ENCODE measurements at places on chromosomes 2 and 18. TPM values are rescaled to one million over a fixed set of nuclear protein-coding genes. Genes with fewer than 3 reads are reported as not detected.

The NEB gene
- total RNA-seq: 0.90 TPM

The ASB3 gene
- 13.4 TPM for total RNA-seq

The PPP3R1 gene
- total RNA-seq: 26.5 TPM

- no peak for DNase-seq
Measured at GRCh38 chr2:1557467-1557820, 144.2 kb downstream of the TPO start.

The ASB18 gene
- 0.38 TPM for total RNA-seq

GRCh38 chr2:36539631-36540030 lies 58.3 kb downstream of the FEZ2 start:
- peak; percentile 56 for DNase-seq

DNA sequence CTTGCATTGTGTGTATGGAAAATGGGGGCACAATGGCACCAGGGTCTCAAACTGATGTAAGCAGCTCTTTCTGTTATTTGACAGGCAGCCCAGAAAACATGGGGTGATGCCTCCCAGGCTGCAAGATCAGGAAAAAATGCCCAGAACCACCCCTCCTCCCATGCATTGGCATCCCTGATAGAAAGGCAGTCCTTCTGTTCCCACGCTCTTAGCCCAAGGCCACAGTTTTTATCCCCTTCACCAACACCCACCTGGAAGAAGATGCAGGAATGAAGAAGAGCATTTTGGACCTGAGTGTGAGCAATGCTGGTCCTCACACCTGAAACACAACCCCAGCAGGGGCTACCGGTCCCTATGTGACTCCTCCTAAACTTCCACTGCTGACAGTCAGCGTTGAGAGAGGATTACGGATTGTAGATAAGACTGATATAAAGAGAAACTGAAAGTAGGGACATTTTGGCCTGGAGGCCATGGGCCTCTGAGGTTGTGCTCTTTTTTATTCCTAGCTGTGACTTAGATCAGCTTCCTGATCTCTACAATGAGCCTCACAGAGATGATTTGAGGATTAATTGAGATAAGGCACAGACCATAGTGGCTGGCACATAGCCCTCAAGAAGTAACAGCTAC lies 386.0 kb upstream of the ATP5MC3 start:
- DNase-seq: no peak

DNA sequence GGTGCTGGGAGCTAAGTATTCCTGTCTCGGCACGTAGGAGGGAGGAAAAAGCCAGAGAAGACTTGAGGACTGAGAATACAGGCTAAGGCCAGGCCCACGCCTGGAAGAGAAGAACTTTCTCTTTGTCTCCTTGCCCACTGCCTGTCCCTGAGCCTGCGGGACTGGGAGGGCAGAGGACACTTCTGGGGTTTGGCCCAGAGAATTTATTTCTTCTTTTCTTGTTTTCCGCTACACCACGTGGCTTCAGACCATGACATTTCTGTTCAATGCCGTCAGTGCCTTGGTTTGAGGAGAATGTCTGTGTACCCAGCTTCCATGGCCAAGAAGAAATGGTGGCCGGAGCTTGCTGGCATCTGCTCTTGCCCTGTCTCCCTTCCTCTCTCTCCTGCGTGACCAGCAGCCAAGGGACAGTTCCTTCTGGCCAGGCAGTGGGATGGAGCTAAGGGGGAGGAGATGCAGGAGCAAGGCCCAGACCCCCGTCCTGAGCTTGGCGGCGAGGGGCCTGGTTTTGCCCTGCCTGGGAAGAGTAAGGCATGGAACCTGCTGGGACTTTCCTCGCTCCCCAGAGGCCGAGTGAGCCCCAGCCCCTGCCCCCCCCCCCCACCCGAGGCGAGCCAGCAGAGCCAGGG lies 140.3 kb downstream of the KLHL29 start:
- no peak for DNase-seq

The UGT1A5 gene
- 0.26 TPM for total RNA-seq

DNA sequence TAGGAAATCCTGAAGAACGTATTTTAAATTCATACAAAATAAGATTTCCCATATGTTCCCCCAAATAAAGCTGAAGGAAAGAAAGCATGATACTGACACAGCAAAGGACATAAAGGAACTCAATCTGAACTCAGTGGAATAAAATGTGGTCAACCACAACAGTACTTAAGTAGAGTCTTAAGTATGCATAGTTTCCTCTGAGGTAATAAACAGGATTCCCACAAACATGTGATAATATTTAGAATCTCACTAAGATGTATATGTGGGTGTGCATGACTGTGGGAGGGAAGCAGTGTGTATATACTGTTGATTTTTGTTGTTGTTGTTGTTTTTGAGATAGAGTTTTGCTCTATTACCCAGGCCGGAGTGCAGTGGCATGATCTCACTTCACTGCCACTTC lies 69.3 kb downstream of the NOL10 start:
- DNase-seq: peak; percentile 50

The CENPA gene
- total RNA-seq: 0.26 TPM

GRCh38 chr2:12287220-12287751 lies 429.4 kb upstream of the TRIB2 start:
- DNase-seq: peak; percentile 27
